ENCODE measurements at places on chromosomes 7 and 10.

GRCh38 chr10:60954035-60954434, 10.1 kb upstream of the RHOBTB1 start:
- no peak for DNase-seq

GRCh38 chr7:53397911-53398310, 362.5 kb downstream of the POM121L12 start:
- DNase-seq, result no peak

DNA sequence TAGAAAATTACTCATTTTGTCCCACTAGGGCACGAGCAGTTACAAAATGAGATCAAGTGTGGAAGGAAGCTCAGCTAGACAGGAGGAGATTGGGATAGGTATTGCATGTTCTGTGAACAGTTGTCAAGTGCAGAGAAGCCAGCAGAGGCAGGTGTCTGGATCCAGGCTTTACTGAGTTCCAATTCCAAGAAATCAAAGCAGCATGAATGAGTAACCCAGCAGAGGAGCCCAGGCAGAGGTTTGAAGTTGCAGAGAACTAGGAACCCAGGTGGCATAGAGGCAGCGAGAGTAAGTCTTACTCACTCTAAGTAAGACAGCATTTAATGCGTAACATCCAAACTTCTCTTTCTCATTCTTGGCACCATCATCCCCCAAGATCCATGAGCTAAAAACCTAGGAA, 11.8 kb downstream of the MRC1 start:
- DNase-seq, result no peak

GRCh38 chr7:158861004-158861787, 4.8 kb downstream of the DYNC2I1 start:
- DNase-seq, result no peak

GRCh38 chr10:84695902-84696301, 367.5 kb downstream of the CCSER2 start:
- no peak for DNase-seq

DNA sequence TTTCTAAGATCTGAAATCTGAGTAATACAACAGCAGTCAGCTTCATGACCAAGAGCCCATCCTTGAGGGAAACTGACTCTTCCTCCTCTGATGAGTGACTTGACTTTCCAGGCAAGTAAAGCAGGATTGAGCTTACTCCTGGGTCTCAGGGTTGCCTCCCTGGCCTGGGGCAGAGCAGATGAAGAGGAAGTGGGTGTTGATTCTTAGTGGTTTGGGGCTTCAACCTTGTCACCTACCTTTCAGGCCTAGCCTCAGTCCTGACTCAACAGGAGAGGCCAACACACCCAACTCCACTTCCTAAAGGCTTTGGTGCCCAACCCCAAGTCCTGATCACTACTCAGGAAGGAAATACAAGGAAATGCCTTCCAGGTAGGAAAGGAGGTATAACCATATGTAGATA, 54.1 kb downstream of the KCNMA1 start:
- no peak for DNase-seq
